Stimulated activated CD4-positive, alpha-beta T cell treated with anti-CD3 and anti-CD28 coated beads, TNF-alpha, amount 100 ng/mL, for 1 hour (primary cell): ENCODE measurements at places on chromosomes 6 and 20.
A peak's percentile ranks its signal among the peaks of the same experiment; 100 is the strongest.

DNA sequence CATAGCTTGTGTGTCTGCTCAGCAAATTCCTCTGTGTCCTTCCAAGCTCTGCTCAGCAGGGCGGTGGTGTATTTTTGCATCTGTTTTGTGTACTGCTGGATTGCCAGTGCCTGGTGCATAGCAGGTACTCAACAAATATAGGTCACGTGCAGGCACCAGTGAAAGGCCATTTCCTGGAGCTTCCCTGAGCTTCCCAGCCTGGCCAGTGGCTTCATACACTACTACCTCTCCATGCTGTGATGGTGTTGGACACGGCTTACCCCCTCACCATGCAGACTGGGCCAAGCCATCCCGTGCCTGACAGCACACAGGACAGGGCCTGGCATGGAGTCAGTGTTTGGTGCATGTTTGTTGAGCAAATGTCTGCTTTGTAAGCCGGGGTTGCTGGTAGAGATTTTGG is 7.7 kb upstream of the PHACTR3 start:
- no peak for DNase-seq

- DNase-seq: no peak
Measured at GRCh38 chr20:31705598-31706597, 16.8 kb downstream of the BCL2L1 start.

GRCh38 chr6:165766457-165766856 is 103.4 kb upstream of the PDE10A start:
- no peak for DNase-seq

DNA sequence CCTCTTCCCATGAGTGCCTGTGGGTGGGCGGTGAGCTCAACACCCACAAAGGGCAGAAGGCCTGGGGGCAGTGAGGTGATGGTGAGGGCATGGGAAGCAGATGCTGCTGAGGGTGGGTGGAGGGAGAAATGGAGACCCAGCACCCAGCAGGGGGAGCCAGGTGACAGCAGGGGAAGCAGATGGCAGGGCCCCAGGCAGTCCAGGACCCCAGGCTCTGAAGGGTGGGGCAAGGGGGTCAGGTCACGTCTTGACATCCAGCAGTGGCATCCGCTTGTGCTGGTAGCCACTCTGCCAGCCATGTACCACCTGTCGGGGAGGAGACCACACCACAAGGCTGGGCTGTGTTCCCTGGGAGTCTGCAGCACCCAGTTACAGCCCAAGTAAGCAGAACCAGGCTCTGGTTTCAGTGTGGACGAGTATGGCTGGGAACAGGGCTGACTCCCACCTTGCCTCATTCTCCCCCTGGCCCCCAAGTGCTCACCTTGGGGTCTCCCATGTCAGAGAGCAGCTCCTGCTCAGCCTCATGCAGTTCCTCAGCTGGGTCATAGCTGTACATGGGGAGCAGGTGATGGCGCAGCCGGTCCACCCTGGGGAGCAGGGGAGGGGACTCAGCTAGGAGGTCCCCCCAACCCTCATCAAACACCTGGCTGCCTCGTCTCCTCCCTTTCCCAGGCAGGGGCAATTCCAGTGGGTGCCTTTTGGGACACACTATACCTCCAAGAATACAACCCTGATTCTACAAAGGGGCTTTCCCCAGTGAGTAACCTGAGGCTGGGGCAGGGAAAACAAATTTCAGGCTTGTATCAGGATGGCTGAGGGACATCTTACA is 2.0 kb downstream of the SMIM29 start:
- peak; percentile 42 for DNase-seq

DNA sequence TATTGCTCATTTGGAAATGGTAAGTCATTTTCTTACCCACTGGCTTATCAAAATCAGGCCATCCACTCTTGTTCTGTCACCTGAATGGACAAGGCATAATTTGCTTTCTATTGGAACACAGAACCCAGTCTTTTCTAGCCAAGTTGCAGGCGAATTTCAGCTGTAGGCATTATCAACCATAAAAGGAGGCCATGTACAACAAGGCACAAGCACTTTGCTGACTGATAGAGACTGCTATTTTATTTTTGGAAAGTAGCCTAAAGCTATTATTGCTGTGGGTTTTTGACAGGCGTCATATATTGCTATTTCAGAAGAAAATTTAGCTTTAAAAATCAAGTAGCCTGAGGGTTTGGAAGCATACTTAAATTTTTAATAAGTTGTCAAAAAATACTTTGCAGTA is 344.2 kb downstream of the HDGFL1 start:
- no peak for DNase-seq

DNA sequence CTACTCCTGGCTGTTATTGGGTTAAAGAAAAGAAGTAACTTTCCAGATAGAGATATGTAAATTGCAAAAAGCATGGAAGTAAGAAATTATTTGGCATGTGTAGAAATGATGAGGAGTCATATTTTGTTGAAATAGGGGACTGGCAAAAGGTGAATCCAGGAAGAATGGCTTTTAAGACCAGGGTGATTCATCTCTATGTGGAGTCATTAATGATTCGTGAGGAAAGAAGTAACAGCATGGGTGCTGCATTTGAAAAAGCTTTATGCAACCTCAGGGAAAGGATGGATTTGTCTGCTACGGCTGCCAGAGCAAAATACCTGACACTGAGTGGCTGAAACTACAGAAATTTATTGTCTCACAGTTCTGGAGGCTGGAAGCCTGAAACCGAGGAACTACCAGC is 14.8 kb upstream of the SYNE1 start:
- no peak for DNase-seq

DNA sequence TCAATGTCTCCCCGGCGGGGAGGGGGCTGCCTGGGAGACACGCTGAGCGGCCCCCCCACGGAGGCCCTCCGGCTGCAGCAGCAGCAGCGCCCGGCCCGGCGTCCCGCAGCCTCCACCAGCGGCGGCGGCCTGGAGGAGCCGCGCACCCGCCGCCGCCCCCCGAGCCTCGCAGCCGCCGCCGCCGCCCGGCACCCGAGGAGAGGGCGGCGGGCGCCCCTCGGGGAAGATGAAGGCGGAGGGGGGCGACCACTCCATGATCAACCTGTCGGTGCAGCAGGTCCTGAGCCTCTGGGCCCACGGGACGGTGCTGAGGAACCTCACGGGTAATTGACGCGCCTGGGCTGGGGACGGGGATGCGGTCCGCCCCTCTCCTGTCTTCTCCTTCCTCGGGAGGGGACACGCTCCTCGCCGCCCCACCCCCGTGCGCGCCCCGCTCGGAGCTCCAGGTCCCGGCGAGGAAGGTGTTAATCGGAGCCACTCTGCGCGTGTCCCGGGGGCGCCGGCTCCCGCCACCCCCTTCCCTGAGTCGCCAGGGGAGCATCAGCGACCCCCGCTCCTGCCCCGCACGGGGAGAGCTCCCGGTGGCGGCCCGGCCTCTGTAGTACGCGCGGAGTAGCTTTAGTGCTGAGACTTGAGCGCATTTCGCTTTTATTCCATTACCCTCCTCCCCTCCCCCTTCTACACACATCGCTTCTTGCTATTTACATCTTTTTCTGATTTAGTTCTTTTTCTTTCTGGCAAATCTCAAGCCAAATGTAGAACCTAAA is 686 bp downstream of the TMEM170B start:
- no peak for DNase-seq

- DNase-seq: no peak
Measured at GRCh38 chr6:43923376-43924221, 153.6 kb downstream of the VEGFA start.

GRCh38 chr20:23585808-23586734 is 17.8 kb upstream of the CST9L start:
- no peak for DNase-seq

- DNase-seq: no peak
Measured at GRCh38 chr6:133740218-133740617, 148.7 kb upstream of the TCF21 start.

- no peak for DNase-seq
Measured at GRCh38 chr6:82568290-82568993, 204.8 kb downstream of the TPBG start.

GRCh38 chr20:63071541-63072181 is 64.9 kb upstream of the BHLHE23 start:
- no peak for DNase-seq

GRCh38 chr20:19928328-19929011 is 88.7 kb upstream of the NAA20 start:
- no peak for DNase-seq
